ENCODE measurements at places on chromosomes 1 and 21. TPM values are rescaled to one million over a fixed set of nuclear protein-coding genes. Genes with fewer than 3 reads are reported as not detected.

DNA sequence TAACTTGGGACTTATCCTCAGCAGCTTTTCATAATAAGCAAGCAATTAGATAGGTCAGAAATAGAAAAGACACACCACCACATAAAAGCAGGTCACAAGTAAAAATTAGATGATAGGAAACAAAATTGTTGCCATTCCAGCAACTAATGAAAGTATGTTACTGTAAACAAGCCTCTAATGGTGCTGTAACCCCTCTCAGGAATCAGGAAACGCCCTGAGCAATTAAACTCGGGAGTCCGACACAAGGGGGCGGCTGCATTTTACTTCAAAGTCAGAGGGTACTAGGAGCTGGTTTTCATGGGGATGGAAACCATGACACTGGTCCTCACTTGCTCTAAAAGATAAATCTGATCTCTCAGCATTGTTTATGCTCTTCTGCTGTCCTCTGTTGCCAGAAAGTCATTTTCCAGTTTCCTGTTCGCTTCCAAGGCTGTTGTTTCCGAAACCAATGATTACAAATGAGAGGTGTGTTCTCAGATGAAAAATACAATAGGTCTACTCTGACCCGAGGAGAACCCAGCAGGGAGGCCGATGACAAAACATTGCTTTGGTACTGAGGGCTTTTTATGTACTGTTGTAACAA is 93.4 kb downstream of the TGFBR3 start:
- DNase-seq, result no peak

GRCh38 chr1:154117642-154118041 is 37.2 kb downstream of the NUP210L start:
- DNase-seq, result no peak

DNA sequence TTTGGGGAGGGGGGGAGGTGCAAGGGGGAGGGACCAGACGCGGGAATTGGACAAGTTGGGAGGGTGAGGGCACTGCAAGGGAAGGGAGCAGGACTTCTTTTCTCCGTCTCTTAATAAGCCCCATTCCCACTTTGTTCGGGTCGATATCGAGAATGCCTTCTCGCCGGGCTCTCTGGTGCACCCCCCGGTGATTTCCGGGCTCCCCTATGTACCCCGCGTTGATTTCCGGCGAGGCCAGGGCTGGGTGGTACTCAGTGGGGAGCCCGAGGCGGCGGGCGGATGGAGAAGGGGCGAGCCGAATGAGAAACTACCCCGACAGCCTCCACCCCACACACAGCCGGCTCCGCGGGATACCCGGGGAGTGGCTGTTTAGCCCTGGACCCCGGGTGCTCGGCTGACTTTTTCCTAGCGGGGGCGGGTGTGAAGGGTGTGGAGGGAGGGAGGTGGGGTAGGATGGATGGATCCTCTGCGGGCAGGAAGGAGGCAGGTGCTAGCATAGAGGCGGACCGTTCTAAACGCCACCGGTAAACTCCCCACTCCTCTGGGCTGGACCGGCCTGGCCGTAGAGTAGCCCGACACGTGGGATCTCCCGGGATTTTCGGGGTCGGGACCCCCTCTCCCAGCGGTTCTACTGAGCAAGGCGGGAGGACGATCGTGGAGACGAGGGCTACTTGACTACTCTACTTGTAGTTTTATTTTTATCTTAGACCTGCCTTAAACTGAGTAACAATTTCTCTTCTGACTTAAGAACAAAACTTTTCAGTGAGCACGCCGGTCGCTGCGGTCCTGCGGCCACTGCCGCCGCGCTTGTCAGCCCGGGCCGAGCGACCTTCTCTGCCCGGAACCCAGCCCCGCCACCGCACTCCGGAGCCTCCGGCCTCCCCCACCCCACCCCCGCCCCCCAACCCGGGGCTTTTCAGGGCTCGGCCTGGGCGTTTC is 1.0 kb downstream of the RNF220 start:
- DNase-seq, result no peak

DNA sequence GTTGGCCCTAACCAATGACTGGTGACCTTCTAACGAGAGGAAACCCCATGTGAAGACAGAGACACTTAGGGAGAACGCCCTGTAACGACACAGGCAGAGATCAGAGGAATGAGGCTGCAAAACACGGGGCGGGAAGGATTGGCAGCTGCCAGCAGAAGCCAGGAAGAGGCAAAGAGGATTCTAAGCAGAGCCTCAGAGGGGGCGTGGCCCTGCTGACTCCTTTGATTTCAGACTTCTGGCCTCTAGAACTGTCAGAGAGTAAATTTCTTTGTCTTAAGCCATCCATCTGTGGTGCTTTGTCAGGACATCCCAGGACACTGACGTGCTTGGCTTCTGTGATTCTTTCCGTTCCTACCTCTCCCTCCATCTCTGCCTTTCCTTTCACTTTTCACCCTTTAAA is 79.3 kb downstream of the SH3BGR start:
- no peak for DNase-seq

- DNase-seq, result no peak
Measured at GRCh38 chr1:195664628-195665027, 943.6 kb downstream of the KCNT2 start.

- no peak for DNase-seq
Measured at GRCh38 chr1:237033061-237033460, 8.9 kb upstream of the RYR2 start.

GRCh38 chr1:168691541-168691940 is 37.5 kb downstream of the DPT start:
- no peak for DNase-seq

GRCh38 chr21:35342440-35342839 is 293.3 kb upstream of the RUNX1 start:
- no peak for DNase-seq

DNA sequence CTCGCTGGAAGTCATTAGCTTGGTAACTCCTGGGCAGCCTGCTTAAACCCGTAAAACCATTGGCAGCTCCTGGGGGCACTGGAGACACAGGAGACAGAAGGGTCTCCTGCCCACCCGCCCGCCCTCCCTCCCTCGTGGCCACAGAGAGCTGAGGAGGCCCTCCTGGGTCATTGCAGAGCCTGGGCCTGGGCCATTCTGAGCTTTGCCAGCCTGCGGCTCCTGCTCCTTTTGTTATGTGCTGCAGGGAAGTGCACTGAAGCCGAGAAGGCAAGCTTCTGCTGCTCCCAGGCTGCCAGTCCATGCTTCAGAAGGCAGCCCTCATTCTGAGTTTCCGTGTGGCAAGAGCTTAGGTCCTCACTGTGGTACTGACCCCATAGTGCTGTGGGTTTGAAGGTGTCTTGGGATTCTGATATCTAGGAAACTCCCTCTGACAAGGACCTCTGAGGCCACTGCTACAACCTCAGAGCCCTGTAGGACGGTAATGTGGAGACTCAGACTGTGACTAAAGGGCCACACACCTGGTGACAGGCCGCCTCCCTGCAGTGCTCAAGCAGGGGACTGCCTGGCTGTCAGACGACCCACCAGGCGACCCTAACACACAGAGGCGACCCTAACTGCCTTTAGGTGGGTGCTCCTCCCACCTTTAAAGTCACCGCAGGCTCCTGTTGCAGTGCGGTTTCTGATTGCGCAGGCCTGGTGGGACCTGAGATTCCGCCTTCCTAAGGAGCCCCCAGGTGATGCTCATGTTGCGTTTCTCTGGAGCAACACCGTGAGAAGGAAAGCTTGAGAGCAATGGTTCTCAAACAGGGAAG is 118.7 kb downstream of the IER5 start:
- no peak for DNase-seq

GRCh38 chr1:178869119-178869697 is 1.7 kb downstream of the ANGPTL1 start:
- DNase-seq, result no peak

DNA sequence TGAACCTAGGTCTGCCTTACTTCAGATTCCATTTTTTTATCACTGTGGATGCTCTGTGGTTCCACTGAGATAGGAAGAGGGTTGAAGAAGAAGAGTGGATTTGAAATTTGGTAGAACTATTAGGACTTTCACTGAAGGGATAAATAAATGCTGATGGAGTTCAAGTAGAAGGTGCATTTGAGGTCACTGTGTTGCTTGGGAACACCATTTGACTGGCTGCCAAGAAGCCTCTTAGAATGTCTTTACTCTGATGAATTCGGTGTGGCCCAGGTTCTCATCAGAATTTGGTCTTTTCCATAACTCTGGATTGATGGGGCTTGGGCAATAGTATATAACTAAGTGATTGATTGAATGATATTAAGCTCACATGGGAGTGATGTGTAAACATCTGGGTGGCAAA is 11.9 kb downstream of the XPR1 start:
- DNase-seq, result no peak

DNA sequence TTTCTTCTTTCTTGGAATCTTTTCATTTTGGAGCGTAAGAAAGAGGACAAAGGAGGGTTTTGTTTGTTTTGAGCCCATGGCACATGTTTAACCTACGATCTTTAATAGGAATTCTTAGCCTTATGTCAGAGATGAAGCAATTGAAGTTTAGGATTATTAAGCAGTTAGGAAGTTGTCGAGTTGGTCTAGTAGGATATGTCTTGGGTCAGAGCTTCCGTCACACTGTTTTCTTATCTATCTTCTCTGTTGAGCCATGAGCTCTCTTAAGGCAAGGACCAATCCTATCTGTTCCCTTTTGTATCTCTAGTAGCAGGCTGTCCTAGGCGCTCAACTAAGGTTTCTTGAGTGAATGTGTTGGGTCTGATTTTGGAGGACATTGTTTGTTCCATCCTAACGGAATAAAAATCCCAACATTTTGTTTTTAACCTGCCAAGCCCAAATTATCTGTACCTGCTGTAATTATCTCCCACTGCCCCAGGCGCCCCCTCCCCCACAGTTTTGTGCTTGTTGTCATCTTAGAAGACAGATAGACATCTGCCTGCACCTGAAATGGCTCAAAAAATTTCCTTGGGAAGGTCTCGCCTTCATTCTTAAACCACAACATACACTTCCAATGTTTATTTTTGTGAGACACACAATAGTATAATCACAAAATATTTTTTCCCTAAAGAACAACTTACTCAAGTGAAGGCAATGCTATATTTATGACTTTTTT is 95.3 kb upstream of the GADD45A start:
- no peak for DNase-seq

GRCh38 chr1:197787056-197787455 is 11.8 kb upstream of the DENND1B start:
- no peak for DNase-seq

- DNase-seq, result no peak
Measured at GRCh38 chr1:172990598-172991215, 60.0 kb downstream of the TNFSF18 start.

GRCh38 chr1:222009105-222009730 is 267.3 kb upstream of the DUSP10 start:
- DNase-seq, result peak; percentile 8

GRCh38 chr1:203743091-203743571 is 21.9 kb upstream of the LAX1 start:
- no peak for DNase-seq

- no peak for DNase-seq
Measured at GRCh38 chr1:180881806-180882509, 30.7 kb upstream of the KIAA1614 start.

GRCh38 chr21:29350246-29350779 is 51.6 kb downstream of the BACH1 start:
- DNase-seq, result no peak

DNA sequence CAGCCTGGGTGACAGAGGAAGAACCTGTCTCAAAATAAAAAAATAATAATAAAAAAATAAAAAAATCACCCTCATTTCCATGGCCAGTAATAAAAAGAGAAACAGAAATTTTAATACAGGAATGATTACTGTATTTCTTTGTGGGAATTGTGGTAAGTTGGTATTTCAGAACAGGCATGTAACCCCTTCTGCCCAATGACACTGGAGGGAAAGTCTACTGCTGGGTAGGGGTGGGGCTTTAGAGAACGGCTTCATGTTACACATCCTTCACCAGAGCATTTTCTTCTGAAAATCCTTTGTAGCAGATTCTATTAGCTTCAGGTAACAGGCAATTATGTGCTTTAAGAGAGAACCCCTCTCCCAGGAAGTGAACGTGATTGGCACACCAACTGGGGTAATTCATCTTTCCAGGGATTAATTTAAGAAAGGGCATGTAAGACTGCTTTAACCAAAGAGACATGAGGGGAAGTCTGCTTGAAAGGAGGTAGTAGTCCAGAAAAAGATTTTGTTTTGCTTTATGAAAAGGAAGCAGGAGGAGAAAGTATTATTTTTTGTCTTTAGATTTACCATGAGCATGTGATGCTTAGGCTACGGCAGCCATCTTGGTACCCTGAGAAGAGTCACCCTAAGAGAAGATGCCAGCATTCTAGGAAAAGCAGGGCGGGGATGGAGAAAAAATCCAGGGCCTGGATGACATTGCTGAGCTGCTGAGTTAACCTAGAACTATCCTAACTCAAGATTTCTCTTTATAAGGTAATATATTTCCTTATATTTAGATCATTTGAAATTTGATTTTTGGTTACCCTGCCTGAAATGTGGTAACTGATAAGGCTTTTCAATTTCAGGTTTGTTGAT is 57.7 kb upstream of the DPT start:
- DNase-seq, result no peak

DNA sequence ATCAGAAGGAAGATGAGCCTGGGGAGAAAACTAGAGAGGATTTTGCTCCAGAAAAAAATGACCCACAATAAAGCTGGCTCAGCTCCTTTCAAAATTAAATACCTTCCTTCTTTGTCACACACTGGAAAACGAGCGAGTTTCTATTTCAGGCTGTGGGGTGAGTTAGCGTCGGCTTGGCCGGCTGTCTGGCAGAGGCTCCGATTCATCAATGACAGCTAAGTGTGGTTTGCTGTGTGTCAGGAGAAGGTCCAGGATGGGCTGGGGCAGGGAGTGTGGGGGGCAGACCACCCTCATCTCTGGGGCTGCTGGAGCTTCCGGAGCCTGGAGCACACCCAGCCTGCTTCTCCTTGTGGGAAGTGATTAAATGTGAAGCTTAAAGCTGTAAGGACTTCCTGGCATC is 120.2 kb downstream of the ETS2 start:
- DNase-seq, result no peak

DNA sequence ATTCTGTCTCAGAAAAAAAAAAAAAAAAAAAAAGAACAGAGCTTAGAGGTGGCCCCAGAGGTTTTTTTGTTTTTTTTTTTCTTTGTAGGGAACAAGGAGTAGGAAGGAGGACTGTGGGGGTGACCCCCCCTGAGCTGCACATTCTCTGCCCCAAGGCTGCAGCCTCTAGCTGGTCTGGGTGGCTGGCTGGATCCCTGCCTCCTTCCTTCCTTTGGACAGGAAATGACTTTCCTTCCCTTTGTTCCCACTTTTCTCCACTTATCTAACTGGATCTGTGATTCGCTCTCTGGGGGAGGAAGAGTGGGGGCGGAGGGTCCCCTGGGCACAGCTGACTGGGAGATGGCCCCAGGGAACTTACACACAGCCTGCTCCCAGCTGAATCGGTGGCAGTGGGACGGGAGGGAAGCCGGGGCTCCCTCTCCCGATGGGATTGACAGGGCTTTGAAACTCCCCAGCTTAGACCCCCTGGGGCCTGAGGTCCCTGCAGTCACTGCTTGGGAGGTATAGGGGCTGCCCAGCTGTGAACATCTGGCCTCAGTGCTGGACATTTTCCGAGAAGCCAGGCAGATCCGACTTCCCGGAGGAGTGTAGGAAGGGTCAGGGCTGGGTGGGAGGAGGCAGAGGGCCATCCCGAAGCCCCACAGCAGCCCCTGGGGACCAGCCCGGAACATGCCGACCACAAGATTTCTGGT is 2.1 kb downstream of the FBLIM1 start:
- DNase-seq, result no peak

Gene FNDC5
- total RNA-seq, result not detected

Gene CD1B
- not detected for total RNA-seq

Gene SELL
- total RNA-seq, result 317 TPM

Gene GSTM1
- not detected for total RNA-seq

Gene MAP3K21
- 4.2 TPM for total RNA-seq

Gene CFAP45
- total RNA-seq, result 1.2 TPM

Gene ATP1A2
- not detected for total RNA-seq

Gene OR2L2
- total RNA-seq, result 0.23 TPM

Gene LRRC42
- total RNA-seq, result 35.8 TPM

Gene CYP4A11
- not detected for total RNA-seq
